ENCODE measurements at places on chromosomes 5 and 9. TPM values are rescaled to one million over a fixed set of nuclear protein-coding genes. Genes with fewer than 3 reads are reported as not detected.

DNA sequence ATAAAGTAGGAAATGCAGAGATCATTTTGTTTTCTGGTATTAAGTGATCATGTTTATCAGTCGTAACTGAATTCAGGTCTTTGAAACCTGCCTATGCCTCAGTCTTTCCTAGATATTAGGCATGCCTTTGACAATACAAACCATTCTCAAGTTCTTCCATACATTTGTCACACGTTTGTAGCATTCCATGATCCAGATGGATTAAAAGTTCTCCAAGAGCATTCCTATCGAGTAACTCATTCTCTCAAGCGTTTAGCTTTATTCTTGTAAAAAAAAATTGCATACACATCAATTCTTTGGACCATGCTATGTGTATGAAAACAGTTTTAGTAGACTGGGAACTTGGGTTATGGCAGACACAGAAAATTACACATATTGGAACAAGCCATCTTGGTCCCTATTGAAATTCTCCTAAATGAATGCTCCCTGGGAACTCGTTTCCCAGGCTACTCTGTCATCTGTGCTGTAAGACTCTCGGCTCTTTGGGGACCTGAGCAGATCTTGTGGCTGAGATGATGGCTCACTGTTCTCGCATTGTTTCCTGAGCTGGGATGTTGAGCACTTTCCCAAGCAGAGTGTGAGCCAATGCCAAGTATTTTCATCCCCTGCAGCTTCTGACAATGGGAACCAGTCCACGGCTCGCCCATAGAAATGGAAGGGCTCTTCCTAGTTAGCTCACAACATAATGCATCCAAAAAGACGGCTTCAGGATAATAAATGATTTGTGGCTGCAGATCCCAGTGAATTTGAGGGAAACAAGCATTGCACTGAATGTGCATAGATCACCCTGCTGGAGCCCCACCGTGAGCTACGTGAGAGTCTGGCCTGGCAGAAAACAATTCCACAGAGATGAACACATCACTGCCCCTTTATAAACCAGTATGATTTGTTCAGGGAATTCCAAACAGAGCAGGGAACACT, 230.2 kb downstream of the IRX1 start:
- DNase-seq = no peak

DNA sequence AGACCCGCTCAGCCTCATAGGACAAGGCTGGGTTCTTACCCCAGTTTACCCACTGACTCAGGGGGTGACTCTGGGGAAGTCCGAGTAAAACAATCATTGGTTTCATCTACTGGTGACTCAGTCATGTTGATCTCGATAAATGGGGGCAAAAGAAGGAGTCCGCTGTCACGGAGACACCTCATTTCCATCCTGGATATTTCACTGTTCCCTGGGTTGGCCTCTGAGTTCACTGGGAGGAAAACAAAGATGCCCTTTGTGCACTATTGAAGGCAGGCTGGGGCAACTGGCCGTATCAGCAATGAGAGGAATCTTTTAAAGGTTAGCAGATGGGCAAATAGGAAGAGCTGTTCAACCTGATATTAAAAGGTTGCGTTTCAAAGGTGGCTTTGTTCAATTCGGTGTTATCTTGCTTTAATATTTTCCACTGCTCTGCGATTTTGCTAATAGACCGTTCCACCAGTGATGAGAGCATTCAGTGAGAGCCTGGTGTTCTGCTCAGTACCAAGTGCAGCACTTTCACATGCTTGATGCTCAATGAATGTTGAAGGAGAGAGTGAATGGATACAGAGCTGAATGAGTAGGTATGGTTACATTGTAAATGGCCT, 110.2 kb upstream of the EGFLAM start:
- no peak for DNase-seq

DNA sequence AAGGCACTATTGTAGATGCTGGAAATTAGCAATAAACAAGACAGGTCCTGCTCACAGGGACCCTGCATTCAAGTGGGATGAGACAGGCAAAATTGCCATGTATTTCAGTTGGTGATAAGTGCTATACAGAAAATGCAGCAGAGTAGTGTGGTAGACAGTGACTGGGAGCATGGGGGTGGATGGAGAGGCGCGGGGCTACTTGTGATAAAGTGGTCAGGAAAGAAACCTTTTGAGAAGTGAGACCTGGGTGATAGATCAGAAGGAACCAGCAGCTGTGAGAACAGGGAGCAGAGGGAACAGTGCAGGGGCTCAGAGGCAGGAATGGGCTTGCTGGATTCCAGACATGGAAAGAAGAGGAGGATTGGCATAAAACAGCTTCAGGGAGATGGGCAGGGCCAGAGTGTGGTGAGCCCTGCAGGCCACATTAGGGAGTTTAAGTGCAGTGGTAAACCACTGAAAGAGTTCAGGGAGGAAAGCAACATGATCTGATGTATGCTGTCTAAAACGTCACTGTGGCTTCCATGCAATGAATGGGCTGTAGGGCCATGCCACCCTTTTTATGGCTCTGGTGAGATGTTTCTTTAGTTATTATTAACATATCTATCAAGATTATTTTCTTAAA, 7.3 kb downstream of the CRHBP start:
- DNase-seq = no peak

- DNase-seq = no peak
Measured at GRCh38 chr9:30913331-30913730, 1471.1 kb upstream of the ACO1 start.

GRCh38 chr9:6782981-6783380, 25.2 kb downstream of the KDM4C start:
- no peak for DNase-seq

The SPINK7 gene
- total RNA-seq = not detected

DNA sequence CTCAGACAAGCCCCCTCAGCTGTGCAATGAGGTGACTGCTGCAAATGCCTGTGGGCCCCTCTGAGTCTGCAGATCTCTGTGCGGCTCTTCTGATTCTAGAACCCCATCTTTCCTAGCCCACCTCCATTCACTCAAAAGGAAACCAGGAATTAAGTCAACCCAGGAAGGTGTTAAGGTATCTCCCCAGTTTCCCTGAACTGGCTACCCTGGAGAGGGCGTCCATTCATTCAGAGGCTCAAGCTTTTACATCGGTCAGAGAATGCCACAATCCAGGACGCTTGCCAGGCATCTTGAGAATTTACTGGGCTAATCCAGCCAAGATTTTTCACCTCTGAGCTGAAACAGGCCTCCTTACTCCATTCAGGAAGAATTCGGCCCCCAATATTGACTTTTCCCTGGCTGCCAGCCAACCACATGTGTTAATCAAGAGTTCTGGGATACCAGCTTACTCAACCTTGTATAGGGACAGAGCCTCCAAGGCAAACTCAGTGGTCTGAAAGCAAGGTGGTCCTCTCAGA, 889 bp upstream of the ADAMTS12 start:
- peak; percentile 88 for DNase-seq

The ZNF366 gene
- 6.0 TPM for total RNA-seq

All from lung (tissue), 17 donors.